ENCODE measurements at places on chromosomes 7 and 10.

GRCh38 chr10:109963439-109963838, 40.1 kb upstream of the XPNPEP1 start:
- no peak for DNase-seq

DNA sequence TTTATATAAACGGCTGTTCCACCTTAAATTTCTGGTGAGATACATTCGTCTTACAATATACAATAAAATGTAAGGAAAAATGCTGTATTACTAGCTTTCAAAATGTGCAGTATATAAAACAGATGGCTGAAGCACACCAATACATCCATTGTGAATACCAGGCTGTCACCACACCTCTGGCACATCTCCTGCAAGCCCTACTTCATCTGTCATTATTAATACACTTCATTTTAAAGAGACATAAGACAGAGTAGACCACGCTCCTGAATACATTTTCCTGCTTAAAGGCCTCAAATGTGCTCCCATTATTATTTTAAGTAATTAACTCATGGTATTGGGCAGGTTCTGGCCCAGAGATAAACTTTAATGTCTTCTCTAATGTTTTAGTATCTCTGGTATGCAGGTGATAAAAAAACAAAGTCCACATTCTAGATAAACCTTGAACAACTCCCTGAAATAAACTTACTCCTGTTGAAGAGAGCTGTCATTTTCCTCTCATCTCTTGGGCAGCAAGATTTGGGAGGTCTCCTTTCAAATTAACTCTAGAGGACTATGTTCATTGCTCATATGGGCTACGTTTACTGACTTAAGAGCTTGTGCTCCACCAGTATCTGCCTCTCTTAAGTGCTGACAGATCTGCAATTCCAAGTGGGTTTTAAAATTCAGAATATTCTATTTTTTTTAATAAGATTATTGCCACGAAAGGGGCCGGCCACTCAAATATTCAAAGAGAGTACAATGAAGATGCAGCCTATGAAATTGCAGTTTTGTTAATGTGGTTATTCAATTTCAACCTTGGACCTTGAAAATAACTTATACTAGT, 396.5 kb upstream of the SEMA3D start:
- DNase-seq, result no peak

DNA sequence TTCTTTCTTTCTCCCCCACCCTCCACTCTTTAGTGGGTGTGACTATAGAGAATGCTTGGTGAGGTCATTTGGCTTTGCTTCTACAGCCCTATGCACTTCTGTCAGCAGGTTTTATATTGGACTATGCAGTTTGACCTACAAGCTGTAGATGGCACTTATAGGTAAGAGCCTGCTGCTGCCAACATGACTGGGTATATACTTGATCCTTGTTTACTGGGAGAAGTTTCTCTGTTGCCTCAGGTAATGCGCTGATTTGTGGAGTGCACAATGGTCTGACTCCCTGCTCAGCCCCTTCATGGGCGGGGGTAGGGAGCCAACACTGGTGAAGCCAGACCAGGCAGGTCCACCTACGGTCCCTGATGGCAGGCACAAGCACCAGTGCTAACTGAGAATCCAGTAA, 33.7 kb upstream of the C7orf33 start:
- DNase-seq, result no peak

- no peak for DNase-seq
These were observed 665.5 kb downstream of the GATA3 start for GRCh38 chr10:8719971-8720370.

- peak; percentile 89 for DNase-seq
These were observed 78.9 kb downstream of the LRRC17 start for GRCh38 chr7:102991540-102992214.

GRCh38 chr7:646951-647350, 79.5 kb upstream of the DNAAF5 start:
- DNase-seq, result no peak

GRCh38 chr10:56116684-56117083, 244.4 kb downstream of the ZWINT start:
- no peak for DNase-seq

DNA sequence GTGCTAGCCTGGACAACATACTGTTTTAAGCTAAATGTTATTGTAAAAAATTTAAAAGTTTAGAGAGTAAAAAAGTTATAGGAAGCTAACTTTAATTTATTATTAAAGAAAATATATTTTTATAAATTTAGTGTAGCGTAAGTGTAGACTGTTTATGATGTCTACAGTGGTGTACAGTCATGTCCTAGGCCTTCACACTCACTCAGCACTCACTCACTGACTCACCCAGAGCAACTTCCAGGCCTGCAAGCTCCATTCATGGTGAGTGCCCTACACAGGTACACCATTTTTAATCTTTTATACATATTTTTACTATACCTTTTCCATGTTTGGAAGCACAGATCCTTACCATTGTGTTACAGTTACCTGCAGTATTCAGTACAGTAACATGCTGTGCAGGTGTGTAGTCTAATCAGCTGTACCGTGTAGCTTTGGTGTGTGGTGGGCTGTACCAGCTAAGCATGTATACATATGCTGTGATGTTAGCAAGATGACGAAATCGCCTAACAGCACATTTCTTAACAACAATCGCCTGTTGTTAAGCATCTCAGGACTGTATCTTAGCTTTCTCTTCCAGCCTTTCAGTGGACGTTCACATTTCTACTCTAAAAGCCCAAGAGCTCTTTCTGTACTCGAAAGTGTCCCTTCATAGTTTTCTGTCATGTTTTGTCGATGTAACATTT, 12.5 kb downstream of the RNF32 start:
- no peak for DNase-seq

GRCh38 chr10:86106616-86107015, 260.0 kb downstream of the GRID1 start:
- DNase-seq, result no peak
